ENCODE measurements at places on chromosomes 12 and 14. TPM values are rescaled to one million over a fixed set of nuclear protein-coding genes. Genes with fewer than 3 reads are reported as not detected.

GSKIP gene
- 14.8 TPM for total RNA-seq

VSX2 gene
- not detected for total RNA-seq

VRTN gene
- total RNA-seq: not detected

TMEM179 gene
- total RNA-seq: 2.2 TPM

KLRG1 gene
- total RNA-seq: 1.7 TPM

CLEC4D gene
- total RNA-seq: 0.63 TPM

MOK gene
- 22.9 TPM for total RNA-seq

RFLNA gene
- total RNA-seq: 0.59 TPM

BEGAIN gene
- total RNA-seq: 0.93 TPM

RNU4-1 gene
- total RNA-seq: not detected

MLXIP gene
- total RNA-seq: 24.1 TPM
